Astrocyte of the spinal cord (primary cell): ENCODE measurements at places on chromosomes 11 and 22.

GRCh38 chr11:93209466-93209865 is 11.7 kb upstream of the SLC36A4 start:
- no peak for DNase-seq

DNA sequence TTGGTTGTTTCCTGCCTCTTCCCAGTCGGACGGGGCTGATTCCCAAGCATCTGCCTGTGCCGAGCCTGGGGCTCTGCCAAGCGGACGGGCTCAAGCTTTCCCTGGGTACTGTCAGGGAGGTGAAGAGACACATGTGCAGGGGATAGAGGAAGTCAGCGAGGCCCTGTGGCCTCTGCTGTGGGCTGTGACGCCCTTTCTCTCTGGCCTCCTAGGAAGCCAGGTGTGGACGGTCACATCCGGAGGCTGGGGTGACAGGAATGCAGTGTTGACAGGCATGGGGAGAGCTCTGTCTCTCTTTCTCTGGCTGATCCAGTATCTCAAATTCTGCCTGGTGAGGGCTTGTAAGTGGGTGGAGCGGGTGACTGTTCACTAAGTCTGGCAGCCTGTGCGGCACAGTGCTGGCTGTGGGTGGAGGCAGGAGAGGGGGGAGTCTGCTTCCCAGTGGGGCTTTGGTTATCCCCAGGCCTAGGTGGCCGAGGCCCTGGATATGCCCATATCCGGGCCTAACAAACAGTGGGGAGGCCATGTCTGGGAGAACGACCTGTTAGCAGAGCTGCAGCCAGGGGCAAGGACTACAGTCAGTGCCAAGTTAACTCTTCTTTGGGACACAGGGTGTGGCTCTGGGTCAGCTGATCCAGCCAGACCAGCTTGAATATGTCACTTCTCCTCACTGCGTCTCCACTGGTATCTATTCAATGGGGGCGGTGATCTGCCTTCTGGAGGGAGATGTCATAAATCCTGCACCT is 1.9 kb downstream of the KCTD17 start:
- no peak for DNase-seq

- DNase-seq = no peak
Observed at GRCh38 chr11:11320825-11321224, 32.2 kb downstream of the CSNK2A3 start.

DNA sequence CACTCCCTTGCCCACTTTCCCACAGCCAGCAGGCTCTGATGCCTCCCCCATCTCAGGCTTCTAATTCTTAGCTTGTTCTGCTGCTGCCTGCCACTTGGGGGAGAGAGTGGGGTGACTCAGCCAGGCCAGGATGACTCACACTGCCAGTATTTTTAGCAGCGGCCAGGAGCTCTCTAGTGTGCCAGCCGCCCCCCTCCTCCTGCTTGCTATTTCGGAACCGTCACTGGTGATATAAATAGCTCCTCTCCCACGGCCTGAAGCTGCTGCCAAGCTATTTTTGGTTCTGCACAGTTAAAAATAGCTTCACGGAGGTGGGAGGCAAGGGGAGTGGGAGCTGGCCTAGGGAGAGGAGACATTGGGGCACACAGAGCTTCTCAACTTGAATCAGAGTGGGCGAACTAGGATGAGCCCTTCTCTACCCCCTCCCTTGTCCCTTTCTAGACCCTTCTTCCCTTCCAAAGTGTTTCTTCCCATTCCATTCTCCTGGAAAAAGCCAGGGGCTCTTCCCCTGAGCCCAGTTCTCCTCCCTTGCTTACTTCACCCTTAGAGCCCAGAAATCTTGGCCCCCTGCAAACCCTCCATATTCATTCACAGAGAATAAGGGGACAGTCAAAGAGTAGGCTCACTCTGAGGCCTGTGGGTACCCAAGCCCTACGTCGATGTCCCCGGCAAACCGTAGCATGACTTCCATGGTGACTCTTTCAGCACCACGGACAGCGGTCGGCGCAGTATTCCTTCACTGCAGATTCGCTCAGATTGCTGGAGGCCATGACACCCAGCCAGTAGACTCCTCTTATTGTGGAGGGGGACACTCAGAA is 2.5 kb upstream of the NPAS4 start:
- peak; percentile 93 for DNase-seq

DNA sequence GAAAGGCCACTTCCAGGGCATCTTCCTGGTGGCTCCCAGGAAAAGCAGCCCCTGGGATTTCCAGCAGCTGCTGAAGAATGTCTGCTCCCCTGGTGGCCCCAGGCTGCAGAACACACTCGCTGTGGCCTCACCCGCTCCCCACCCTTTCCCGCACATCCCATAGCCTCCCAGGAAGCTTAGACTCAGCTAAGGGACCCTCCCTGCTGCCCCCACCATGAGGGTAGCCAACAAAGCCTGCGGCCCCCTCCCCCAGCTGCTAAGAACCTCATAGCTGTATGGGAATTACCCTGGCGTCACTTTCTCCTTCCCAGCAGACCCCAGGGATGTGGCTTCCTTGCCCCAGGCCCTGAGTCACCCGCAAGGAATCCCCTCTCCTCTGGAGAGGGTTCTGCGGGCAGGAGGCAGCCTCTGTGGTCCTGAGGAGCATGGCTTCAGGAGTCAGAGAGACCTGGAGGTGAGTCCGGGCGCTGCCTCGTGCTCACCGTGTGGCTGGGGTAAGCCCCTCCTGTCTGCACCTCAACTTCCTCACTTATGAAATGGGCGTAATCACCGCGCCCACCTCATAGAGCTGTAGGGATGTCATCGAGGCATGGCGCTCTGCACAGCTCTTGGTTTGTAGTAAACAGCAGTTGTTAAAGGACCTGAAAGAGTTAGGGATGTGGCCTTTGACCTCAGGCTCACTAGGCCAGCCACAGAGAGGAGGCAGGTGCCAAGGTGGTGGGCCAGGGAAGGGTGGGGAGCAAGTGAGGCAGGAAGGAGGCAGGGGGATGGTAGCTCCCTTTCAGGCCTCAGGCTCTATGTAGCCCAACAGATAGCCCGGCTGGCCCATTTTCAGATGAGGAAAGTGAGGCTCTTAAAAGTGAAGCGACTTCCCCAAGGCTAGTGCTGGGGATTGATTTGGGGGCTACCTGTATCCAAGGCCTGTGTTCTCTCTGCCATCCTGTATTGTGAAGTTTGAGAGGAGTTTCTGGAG is 71.2 kb downstream of the LRRC32 start:
- DNase-seq = peak; percentile 72

DNA sequence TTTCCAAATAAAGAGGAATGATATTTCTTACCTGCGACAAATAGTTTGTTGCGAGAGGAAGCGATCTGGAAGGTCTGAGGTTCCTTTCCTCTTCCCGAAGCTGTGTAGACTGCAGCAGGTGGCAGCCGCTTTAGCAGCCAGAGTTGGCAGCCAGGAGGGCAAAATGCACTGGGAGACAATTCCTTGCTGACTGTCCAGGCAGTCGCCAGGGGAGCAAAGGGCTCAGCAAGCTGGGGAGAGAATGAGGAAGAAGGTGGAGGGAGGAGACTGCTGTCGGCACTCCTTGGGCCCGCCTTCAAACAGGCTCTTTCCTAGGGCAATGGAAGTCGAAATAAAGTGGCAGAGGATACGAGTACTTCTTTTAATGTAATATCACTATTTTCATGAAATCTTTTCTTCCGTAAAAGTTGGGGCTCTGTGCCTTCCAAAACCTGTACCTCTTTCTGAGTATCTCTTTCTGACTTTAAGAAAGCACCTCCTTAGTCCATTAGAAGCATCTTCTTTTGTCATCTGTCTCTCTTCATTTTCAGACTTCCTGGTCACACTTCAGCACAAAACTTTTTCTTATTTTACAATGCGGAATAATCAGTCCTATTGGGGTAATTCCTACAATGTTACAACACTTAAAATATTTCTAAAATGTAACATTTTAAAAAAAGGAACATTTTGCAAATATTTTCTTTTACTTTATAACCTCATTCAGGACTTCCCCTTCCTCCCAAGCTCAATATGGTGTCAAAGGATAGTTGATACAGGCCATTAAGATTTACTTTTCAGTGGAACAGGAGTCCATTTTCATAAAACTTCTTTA is at the start of gene IL18:
TSS of gene IL18 (minus strand) at position 220 of the 811 bp plus-strand sequence. CDS start 9,041 bp downstream, outside the sequence.
- peak; percentile 29 for DNase-seq

DNA sequence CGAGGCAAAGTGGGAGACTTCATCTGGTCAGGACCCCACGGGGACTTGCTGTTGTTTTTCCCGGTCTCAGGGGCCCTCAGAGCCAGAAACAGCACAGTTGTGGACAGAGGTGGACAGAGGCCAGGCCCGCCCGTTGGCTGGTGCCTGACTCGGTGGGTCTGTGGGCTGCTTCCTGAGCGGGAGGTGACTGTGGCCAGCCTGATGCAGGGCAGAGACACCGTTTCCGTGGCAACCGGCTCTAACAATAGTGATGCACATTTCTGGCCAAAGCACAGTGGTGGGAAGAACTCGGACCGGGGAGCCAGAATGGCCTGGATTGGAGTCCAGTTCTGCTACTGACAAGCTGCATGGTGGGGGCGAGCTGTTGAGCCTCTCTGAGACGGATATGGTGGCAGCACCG is 58.7 kb upstream of the ATXN10 start:
- DNase-seq = peak; percentile 42

DNA sequence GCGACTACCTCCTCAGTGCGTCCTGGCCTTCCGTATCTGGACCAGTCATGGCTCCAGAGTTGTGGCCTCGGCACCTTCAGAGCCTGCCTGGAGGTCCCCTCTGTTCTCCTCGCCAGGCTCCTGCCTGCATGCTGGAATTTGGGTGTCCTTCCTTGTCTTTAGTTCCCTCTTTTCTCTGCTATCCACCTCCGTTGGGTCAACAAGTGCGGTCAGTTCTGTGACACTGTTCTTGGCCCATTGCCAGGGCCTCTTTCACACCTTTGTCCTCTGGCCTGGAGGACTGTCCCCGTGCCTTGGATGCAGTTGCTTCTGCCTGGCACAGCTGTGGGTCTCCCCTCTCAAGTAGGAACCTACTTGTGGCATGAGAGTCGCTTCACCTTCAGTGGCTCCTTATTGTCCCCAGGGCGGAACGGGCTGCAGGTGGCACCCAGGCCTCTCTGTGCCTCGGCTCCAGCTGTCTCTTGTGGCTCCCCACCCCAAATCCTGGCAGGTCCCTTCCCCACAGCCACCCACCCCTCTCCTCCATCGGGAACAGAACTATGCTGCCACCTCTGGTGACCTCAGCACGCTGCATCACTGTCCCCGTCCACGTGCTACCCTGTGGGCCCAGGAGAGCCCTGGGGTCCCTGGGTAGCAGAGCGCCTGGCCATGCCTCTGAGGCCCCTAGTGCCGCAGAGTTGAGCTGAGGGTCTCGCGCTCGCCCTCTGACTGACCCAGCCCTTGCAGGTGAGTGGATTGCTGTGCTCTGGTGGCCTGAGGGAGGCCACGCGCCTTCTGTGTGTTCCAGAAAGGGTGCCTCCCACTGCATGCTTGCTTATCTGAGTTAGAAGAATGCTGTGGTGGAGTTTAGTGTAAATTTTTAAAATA is 4.7 kb downstream of the DGCR8 start:
- no peak for DNase-seq
